NCI-H446 (cell line): ENCODE measurements at places on chromosomes 2 and 18.

DNA sequence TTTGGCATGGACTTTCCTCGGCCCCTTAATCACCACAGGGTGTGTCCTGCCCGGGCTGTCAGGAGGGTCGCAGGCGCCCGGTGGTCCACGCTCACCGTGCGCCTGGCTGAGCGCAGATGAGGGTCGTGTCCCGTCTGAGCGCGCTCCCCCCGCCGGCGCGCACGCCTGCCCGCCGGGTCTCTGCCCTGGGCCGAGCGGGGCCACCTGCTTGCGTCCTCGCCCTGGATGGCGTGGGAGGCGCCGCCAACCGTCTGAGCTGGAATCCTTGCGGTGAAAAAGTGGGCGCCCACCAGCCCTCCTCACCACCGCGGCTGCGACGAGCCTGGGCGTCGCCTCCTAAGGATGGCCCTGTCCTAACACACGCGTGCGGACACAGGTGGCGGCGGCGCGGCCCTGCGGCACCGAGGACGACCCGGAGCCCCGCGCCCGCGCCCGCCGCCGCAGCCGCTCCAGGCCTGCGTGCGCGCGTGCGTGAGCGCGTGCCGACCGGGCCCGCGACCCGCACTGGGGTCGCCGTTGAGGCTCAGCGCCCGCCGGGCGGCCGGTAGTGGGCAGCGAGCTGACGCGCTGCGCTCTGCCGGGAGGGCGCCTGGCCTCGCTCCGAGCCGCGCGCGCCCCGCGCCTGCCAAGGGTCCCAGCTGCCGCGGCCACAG lies 126.6 kb downstream of the ARHGEF4 start:
- no peak for DNase-seq

GRCh38 chr2:9650119-9650821 lies 19.5 kb upstream of the YWHAQ start:
- DNase-seq: no peak

- no peak for DNase-seq
Measured at GRCh38 chr2:238285653-238286082, 2.7 kb downstream of the PER2 start.

DNA sequence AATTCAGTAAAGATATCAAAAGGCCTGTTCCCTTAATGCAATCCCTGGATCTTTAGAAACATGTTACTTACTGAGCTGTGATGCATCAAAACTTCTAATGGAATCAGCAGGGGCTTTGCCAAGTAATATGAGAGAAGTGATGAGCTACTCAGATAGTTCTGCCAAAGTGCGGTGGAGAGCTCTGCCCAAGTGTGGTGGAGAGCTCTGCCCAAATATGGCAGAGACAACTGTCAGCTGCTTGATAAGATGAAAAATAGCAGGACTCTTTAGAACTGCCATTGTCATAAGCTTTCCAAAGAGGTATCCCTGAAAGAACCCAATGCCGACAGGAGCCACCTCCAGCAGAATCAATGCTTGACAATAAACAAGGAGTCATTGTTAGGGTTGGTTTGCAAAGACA lies 167.9 kb upstream of the SLC39A10 start:
- peak; percentile 56 for DNase-seq

DNA sequence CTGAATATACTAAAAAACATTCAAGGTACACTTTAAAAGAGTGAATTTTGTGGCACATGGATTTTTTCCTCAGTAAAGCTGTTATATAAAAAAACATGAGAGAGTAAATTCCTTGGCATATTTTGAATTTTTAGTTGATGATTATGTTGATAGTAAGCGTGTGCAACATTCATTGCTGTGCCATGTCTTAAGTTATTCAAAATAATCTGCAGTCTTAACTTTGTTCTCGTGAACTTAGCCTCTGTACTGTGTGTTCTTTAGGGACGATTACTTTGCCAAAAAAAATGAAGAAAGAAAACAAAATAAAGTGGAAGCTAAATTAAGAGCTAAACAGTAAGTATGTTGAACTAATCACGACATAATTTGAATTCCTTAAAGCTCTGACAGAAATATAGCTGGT lies 9.6 kb downstream of the SSB start:
- no peak for DNase-seq

- no peak for DNase-seq
Measured at GRCh38 chr2:159399716-159400415, 113.4 kb upstream of the WDSUB1 start.

DNA sequence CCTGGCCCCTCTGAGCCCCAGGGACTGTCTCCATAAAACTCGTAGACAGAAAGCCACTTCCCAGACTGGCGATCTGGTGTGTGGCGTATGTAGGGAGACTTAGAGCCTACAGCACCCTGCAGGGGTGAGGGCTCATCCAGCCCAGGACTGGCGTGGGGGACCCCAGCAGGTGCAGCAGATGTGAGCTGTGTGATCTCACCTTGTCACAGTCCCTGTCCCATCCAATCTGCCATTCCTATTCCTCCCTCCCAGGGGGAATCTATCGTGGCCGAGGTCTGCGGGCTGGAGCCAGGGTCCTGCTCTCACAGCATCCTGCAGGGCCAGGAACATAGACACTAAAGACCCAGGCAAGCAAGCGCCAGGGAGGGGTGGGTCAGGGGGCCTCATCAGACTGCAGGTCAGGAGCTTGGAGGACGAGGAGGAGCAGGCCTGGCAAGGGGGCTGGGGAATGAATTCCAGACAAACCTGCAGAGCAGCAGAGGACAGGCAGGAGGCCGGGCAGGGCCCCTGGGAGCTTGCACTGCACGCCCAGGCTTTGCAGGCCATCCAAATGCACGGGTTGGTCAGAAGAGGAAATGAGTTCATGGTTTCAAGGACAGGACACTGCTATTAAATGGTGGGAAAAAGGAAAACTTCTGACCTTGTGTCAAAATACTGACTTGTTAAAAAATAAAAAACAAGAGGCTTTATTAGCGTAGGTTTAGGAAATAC lies 32.5 kb downstream of the HS6ST1 start:
- DNase-seq: no peak

DNA sequence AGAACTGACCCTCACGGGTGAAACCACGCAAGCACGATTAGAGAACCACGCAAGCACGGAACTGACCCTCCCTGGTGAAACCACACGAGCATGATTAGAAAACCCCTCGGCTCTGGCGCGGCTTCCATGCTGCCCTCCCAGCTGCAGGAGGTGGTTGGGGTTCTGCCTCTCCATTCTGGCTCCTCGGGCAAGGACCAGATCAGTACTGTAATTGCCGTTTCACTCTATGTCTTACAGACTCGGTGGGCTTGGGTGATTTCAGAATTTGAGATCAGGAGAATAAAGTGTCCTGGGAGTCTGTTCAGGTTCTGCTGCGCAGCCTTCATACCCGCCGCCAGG lies 58.3 kb upstream of the KCNG2 start:
- DNase-seq: no peak

- DNase-seq: no peak
Measured at GRCh38 chr2:69244882-69245281, 142.1 kb downstream of the GFPT1 start.

DNA sequence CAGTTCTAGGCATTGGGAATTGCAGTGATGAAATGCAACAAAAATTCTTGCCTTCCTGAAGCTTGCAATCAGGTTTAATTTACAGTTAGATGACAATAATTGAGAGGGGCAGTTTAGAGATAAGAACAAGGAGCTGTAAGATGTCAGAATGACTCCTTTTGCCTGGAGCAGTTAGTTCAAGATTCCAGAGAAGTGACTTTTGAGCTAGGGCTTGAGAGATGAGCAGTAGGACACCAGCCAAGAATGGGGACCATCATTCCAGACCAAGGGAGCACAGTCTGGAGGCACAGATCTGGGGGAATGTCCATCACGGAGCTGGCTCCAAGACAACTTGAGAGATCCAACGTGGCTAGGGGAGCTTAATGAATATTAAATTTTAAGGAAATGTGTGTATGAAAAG lies 26.8 kb downstream of the CACNB4 start:
- no peak for DNase-seq

GRCh38 chr18:79725486-79725885 lies 45.9 kb downstream of the CTDP1 start:
- no peak for DNase-seq

DNA sequence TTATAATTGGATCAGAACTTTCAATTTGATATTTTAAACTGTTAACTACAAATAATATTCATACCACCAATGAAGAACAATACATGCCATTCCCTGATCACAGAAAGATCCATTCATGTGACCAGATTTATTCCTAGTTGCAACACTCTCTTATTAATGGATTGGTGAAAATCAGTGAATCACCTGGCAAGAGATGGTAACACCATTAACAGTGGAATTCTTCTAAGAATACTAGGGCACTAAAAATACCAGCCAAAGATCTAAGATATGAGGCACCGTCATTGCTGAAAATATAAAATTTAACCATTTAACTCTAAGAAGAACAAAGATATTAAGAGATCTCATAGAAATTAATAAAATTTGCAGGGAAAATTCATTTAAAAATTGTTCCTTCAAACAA lies 58.1 kb downstream of the MAP4K3 start:
- DNase-seq: no peak

- no peak for DNase-seq
Measured at GRCh38 chr2:158228943-158229508, 127.3 kb downstream of the UPP2 start.

DNA sequence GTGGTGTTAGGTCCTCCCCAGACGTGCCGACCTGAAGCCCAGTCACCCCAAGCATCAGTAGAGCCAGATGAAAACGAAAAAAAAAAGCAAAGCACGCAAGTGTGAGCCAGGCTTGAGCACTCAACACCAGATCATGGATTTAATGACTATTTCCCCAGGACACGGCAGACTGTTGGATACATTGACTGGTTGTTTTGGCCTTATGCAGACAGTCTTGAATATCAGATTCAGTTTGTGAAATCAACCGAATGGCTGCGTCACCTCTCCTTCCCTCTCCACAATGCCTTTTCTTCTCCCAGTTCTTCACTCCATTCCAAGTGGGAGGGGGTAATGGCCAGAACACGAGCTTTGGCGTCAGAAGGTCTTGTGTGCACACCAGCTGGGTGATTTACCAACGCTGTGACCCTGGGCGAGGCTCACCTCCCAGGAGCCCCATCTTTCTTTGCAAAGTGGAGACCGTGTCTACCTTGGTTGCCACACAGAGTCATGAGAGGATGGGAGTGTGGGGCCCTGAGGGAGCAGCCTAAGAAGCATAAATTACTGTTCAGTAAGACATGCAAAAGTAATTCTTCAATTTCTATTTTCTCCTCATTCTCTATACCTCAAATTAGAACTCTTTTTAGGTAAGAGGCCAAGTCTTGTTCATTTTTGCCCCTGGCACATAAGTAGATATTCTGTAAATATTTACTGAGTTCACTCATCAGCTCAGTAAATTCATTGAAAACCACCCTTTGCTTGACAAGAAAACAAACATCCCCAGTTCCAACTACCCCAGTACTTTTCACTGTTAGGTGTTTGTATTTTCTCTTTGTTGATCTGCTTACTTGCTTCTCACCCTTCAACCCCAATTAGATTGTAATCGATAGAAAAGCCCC lies 181.1 kb upstream of the COPS8 start:
- peak; percentile 43 for DNase-seq

DNA sequence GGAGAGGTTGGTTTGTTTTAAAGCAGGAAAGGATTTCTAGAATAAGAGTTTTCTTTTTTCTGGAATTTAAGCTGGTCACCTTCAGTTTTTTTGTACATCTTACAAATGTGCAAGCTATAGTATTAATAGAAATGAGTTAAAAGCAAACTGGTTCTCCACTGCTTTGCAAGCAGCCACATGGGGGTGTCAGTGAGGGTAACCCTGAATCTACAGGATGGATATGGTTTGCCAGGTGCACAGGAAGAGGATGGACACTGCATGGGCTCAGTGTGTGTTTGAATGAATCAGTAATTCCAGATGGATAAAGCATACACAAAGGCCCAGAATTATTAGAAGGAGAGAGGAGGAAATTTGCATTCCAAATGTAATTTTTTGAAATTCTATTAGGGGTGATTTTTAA lies 89.0 kb downstream of the MAPRE2 start:
- DNase-seq: no peak

DNA sequence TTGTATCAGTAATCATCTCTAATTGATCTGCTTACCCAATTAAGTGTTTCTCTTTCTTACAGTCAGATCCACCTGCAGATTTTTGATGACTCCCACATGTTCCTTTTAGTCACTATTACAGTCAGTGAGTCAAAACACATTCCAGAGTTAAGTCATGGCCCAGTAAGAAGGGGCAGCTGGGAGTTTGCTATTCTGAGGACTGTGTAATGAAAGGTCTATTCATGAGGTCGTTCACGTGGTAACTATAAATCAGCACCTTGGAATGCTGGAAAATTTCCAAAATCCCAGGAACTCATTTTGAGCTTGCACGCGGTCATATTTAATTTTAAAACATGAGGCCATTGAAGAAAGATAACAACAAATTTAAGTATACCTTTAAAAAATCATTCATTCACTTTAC lies 252.5 kb downstream of the XIRP2 start:
- no peak for DNase-seq

- no peak for DNase-seq
Measured at GRCh38 chr2:196884368-196884767, 42.1 kb downstream of the PGAP1 start.

DNA sequence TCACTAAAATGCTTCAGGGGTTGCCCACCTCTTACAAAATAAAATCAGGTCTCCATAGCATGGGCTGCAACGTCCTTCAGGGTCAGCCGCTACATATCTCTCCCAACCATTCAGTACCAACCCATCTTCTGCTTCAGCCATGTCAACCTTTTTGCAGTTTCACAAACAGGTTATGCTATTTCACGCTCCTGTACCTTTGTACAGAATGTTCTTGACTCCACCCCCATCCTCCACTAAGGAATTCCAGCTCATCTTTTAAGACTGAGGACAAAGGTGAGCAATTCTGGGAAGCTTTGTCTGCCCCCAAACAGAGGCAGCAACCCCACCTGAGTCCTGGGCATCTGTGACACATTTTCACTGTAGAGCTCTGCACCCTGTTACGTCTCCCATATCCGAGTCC lies 8.8 kb upstream of the EVA1A start:
- no peak for DNase-seq

- DNase-seq: no peak
Measured at GRCh38 chr2:27291865-27292264, 9.6 kb downstream of the TRIM54 start.

- no peak for DNase-seq
Measured at GRCh38 chr2:45895241-45895861, 243.9 kb downstream of the PRKCE start.

DNA sequence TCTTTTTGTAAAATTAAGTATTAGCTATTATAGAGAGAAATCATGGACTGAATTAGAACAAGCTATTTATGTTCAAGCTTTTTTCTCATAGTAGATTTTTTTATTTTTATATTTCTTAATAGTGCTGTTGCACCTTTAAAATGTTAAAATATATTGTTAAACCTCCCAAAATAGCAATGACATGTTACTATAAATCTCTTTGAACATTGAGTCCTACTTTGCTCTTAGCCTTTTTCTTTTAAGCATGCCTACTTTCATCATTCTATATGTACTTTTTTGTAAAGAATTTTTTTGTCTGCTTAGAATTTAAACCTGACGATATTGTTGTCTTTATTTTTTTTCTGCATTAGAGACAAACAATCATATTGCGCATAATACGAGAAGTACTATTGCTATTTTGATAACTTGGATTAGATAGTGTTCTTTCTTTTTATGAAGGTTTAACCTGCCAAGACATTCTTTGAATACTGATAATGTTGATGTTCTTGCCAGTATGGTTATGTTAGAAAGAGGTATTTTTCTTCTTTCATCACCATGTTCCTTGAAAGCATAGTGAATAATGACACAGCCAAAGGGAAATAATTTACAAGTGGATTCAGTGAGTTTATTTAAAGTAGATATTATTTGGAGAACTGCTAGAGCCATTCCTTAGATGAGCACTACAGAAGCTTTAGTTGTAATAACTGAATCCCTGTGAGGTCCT lies 40.6 kb downstream of the PMS1 start:
- no peak for DNase-seq
